ENCODE measurements at places on chromosomes 13 and 19. TPM values are rescaled to one million over a fixed set of nuclear protein-coding genes. Genes with fewer than 3 reads are reported as not detected.

DNA sequence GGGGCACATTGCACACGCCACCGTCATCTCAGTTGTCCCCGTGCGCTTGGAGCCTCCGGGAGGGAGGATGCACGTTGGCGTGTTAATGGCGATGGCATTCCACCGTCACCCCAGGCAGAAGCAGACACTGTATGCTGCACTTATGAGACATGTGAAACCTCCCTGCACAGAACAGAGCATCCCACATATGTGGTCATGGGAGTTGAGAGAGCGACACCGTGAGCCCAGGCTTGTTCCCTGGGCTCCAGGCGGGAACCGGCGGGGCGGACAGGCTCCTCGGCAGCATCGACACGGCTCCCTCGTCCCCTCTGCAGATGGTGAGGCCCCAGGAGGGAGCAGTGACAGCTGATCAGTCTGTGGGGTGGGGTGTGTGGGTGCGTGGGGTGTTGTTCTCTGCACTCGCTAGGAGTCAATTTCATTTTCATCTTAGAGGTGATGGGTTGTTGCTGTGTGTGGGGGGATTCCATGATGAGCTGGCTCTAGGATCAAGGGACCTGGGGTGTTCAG, 40.4 kb downstream of the CRTC1 start:
- DNase-seq = no peak

ADAT3 gene
- 8.7 TPM for polyA plus RNA-seq

TSHZ3 gene
- not detected for polyA plus RNA-seq

DNA sequence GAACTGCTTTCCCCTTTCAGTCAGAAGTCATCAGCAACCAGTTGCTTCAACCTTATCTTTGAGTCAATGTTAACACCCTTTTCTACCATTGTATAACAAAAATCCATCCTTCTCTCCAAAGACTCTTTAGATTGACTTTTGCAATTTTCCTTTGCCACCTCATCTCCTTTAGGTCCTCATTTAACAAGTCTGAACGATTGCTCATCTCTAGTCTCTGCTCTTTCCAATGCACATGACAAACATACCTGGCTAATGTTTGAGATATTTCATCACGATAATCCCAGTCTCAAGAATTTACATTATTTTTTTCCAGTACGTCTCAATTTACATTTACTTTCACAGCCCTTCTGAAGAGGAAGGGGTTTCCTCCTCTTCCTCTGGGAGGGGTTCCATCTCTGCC, 127.5 kb downstream of the KLF12 start:
- no peak for DNase-seq

GRCh38 chr13:60150538-60150937, 13.2 kb downstream of the DIAPH3 start:
- DNase-seq = no peak

- no peak for DNase-seq
Observed at GRCh38 chr19:24140099-24140498, 53.1 kb downstream of the ZNF254 start.

DNA sequence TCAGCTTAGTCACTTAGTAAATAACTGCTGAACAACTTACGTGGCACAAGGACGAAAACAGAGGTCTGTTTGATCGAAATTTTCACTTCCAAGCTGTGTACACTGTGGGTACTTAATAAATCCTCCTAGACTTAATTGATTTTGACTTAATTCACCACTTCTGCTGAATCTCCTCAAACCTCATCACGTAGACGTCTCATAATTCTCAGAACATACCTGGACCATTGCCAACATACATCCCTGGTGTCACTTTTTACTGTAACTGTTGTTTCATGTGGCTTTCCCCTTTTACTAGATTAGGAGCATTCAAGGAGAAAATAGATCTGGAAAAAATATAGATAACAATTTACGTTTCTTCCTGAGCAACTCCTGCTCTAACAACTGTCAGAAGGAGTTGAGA, 105.0 kb downstream of the MBNL2 start:
- no peak for DNase-seq

- DNase-seq = peak; percentile 20
Observed at GRCh38 chr19:43726736-43727592, 11.1 kb downstream of the IRGC start.

SOHLH2 gene
- polyA plus RNA-seq = not detected

DNA sequence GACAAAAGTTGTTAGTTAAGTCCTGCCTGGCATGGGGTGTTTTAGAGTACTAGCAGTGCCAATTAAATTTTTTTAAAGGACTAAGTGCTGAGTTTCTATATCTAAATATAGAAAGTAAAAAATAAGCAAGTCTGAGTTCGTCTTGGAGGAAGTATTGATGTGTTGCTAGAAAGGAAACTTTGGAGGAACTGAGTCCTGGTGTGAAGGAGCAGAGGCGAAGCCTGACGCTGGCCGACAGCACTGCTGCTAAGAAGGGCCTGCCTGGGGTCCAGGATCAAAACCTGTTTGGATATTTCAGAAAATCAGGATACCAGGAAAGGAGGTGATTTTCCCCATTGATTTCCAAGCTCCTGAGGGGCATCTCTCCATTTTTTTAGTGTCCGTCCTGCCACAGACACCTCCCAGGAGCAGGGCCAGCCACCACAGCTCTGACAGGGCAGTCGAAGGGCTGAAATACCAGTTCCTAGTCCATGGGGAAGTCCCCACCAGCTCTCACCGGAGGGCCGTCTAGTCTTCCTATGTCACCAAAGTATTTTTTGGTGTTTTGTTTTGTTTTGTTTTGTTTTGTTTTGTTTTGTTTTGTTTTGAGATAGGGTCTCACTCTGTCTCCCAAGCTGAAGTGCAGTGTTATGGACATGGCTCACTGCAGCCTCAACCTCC, 38.2 kb upstream of the NPAS1 start:
- DNase-seq = no peak

DNA sequence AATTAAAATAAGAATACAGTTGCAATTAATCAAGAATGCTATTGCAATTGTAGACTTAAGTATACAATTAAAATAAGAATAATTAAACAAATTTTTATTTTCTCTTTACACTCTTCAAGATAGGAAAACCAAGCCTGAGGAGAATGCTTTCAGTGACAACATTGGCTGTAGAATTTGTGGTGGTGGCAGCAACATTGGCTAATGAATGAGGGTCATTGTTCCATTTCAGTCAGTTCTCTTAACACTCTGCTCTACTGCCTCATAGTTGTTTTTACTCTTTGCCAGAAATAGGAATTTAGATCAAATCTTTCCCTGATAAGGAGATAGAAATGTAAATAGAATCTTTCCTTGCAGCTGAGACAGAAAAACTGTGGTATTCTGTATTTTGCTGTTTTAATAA, 391.6 kb downstream of the PCDH20 start:
- DNase-seq = no peak

GRCh38 chr19:11578258-11579142, 1.1 kb upstream of the ACP5 start:
- DNase-seq = no peak

MAST1 gene
- 0.77 TPM for polyA plus RNA-seq

DNA sequence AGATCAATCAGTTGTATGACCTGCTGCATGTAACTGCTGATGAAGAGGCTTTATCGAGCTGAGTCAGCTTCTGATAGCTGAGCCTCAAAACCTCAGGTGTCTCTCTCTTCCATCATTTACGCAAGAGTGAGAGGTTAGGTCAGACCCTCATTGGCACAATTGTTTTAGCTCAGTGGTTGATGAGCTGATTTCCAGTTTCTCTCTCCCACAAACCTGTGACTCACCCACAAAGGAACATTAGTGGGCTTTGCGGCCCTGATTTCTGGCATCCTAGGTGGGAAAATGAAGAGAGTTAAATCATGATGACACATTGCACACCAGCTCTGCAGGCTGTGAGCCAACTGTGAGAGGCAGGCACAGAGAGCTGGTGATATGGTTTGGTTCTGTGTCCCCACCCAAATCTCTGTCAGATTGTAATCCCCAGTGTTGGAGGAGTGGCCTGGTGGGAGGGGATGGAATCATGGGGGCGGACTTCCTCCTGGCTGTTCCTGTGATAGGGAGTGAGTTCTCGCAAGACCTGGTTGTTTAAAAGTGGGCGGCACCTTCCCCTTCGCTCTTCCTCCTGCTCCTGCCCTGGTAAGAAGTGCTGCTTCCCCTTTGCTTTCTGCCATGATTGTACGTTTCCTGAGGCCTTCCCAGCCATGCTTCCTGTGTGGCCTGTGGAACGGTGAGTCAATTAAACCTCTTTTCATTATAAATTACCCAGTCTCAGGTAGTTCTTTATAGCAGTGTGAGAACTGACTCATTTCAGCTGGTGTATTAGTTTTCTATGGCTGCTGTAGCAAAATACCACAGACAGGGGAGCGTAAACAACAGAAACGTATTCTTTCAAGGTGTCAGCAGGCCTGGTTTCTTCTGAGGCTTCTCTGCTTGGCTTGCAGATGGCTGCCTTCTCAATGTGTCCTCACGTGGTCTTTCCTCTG, 33.5 kb upstream of the TMTC4 start:
- no peak for DNase-seq

DNA sequence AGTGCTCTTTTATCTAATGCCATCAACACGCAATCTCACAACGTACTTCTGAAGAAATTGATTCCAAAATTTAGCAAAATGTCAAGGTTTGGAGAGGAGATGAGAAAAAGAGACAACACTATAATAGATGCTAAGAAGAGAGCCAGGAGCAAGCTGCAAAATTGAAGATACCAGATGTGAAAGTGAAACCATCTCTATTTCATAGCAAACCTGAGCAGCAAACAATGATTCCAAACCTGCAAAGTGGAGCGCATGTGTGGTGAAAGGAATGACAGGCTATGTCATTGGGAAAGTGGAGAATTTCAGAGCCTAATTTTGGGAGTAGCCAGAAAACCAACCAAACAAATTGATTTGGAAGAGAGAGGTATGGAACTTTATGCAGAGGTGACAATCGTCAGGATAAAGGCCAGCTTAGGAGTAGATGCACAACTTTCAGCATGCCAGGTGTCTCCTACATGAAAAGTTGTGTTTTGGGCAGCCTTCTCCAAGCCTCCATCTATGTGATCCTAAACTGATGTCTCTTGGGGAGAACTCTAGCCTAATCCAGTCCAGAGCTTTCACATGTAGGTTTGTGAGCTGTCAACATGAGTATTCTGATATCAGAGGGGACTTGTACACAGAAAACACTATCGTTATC, 158.4 kb upstream of the FNDC3A start:
- no peak for DNase-seq

GRCh38 chr19:10420444-10421239, at the start of gene PDE4A:
Gene PDE4A, plus strand, starts transcription at chr19:10420538. Its CDS starts 227 bp downstream, at chr19:10420765.
- no peak for DNase-seq

Data from GM12878 (cell line).